ENCODE measurements at places on chromosomes 2 and 18.

DNA sequence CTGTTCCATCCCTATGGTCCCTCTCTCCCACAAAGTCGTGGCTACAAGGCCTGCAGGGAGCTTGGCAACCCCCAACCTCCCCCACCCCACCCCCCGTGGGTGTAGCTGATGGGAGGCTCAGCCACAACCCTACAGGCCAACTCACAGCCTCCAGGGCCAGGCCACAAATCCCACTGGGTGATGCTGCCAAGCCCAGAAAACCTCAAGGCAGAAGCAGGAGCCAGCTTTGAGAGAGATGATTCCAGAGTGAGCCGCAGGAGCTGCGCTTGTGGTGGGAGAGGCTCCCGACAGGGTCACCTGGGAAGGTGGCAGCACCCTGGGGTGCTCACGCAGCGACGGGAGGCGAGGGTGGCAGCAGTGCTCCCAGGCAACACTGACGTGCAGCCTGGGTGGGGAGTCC lies 44.8 kb downstream of the ADCY3 start:
- H3K27me3 ChIP-seq: no peaks in the 10 kb centered on the region
- no peak for DNase-seq
- H3K4me1 ChIP-seq: no peaks in the 10 kb centered on the region
- H3K4me3 ChIP-seq: no peak overlapping the region

DNA sequence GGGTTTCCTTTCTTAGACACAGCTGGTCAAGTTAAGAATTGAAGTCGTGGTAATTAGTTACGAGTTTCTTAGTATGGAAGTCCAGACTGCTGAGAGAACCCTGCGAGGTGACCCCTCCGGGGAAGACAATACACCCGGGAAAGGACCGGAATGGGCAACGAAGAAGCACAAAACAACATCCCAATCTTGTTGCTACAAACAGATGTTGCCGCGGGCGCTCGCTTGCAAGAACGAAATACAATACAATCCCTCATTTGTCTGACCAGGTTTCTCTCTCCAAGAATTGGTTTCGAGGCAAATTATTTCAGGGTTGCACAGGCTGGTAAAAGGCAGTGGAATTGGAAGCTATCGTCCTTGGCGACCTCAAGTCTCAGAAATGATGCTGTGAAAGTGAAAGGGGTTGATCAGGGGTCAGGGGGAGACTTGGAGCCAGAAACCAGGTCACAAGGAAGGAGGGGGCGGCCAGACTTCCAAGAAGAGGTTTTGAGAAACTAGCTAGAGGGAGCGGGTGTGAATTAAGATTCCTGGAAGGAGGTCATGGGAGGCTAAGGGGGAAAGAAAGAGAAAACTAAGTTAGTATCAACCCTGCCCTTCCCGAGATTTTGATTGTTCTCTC lies 401.9 kb downstream of the HRH4 start:
- no peak overlapping the region for H3K4me3 ChIP-seq
- no peaks in the 10 kb centered on the region for H3K27me3 ChIP-seq
- no peak overlapping the region for H3K27ac ChIP-seq
- DNase-seq: no peak
- no peaks in the 10 kb centered on the region for H3K4me1 ChIP-seq
- no peaks in the 10 kb centered on the region for H3K36me3 ChIP-seq

DNA sequence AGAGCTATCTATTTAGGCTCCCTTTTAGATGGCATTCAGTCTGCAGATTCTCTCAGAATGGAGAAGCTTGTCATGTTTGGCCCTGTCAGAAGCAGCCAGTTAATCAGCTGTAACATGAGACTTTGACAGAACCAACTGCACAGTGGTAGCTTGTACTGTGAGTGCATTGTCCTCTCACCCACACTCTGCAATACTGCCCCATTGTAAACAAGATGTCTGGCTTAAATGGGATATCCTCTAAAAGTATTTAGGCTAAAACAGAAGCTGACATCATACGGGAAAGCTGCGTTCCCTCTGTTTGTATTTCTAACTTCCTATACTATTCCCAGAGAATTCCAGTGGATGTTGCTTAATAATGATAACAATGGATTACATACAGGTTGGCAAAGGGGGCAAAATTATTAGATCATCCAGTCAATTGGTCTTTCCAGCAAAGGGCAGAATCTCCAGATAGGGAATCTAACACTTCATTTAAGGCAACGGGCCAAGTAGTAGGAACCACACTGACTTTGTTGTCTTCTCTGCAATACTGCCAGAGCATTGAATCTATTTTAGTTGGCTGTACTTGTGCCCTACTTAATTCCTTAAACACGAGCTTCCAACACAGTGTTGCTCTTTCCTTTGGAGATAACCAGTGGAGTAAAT lies 15.4 kb upstream of the STAT4 start:
- H3K27ac ChIP-seq: no peak overlapping the region
- no peaks in the 10 kb centered on the region for H3K4me1 ChIP-seq
- H3K4me3 ChIP-seq: no peak overlapping the region
- DNase-seq: no peak
- H3K36me3 ChIP-seq: no peaks in the 10 kb centered on the region

- no peaks in the 10 kb centered on the region for H3K4me1 ChIP-seq
- H3K36me3 ChIP-seq: no peaks in the 10 kb centered on the region
- no peak overlapping the region for H3K27ac ChIP-seq
- H3K4me3 ChIP-seq: no peak overlapping the region
- no peak for DNase-seq
These were observed 184.6 kb downstream of the ETAA1 start for GRCh38 chr2:67581751-67582150.

DNA sequence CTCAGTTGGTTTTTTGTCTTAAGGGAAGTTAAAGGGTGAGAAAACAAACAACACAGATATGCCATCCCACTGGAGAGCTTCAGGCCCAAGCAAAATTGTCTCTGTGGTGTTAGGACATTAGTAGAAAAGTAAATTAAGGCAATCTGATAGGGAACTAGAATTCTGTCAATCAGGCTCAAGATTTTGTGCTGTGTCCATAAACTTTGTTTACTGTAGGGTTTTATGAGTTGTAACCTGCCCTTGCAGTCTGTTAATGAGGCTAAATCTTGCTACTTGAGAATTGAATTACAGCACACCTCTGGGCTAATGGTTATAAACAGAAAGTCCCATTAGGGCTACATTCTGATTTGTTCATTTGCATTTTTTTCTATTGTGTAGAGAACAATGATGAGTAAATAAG lies 78.0 kb upstream of the OTX1 start:
- H3K27me3 ChIP-seq: no peaks in the 10 kb centered on the region
- H3K36me3 ChIP-seq: no peaks in the 10 kb centered on the region
- H3K4me3 ChIP-seq: no peak overlapping the region
- no peak for DNase-seq
- H3K27ac ChIP-seq: no peak overlapping the region

DNA sequence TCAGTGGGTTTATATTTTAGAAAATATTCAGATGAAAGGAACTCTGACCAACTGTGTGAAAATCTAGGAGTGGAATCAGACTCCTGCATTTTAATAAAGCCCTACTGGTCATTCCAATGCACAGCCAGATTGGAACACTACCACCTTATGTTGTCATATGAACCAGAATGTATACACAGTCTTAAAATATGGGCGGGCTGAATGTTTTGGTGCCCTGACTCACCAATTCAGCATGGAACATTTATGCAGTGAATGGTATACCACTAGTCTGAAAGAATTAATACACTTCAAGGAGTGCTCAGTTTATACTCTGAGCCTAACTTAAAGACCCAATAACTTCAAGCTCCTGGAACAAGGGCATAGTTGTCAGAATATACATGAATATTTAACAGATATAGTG lies 280.9 kb upstream of the TCF4 start:
- no peak overlapping the region for H3K27ac ChIP-seq
- no peak for DNase-seq
- H3K4me3 ChIP-seq: no peak overlapping the region
- no peaks in the 10 kb centered on the region for H3K4me1 ChIP-seq
- no peaks in the 10 kb centered on the region for H3K36me3 ChIP-seq
- H3K27me3 ChIP-seq: no peaks in the 10 kb centered on the region

DNA sequence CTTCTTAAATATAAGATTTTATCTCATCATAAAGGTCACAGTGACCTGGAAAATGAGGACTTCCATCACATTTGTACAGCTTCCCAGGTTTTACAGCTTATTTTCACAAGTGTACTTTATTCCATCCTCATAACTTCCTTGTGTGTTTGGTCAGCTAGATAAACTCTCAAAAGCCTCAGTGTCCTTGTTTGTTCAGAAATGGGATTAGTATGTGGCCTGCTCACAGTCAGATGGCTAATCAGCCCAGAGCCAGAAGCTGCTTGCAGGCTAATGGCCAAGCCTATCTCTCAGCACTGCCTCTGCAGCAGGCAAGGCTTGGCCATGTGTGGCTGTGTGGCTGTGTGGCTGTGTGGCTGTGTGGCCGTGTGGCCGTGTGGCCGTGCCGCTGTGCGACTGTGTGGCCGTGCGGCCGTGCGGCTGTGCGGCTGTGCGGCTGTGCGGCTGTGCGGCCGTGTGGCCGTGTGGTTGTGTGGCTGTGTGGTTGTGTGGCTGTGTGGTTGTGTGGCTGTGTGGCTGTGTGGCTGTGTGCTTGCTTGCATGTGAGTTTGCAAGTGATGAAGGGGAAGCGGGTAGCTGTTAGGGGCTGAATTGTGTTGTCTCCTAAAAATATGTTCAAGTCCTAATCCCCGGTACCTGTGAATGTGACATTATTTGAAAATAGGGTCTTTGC lies 233.0 kb upstream of the TNP1 start:
- H3K4me1 ChIP-seq: peaks cover 8% of the 10 kb centered on the region
- DNase-seq: no peak
- H3K4me3 ChIP-seq: no peak overlapping the region
- H3K27ac ChIP-seq: no peak overlapping the region
- no peaks in the 10 kb centered on the region for H3K36me3 ChIP-seq
- no peaks in the 10 kb centered on the region for H3K27me3 ChIP-seq

DNA sequence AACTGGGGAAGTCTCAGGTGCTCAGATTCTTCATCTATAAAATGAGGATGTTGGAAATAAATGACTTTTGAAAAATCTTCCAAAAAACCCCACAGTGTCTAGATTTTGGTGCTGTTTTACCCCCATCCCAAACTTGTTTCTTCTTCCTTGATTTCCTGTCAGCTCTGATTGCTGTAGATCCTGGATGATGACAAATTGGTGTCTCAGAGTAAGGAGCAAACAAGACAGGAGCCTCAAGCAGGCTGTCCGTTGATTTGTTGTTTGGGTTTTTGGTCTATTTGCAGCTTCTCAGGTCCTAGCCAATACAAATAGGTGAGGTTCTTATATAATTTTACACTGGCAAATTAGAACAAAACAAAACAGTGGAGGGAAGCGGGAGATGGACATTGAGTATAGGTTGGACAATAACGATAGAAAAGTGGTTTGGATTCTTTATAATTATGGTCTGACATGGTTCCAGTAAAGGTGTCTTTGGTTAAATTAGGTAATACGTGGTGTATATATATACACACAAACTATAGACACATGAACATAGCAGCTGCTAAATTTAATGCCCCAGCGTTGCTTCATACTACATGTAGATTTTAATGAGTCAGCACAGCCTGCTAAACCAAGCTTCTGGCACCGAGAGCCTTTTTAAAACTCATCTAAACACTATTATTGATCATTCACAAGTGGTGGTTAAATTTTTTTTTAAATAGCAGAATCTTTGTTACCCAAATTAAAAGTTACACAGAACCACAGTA lies 142.5 kb downstream of the FMNL2 start:
- no peaks in the 10 kb centered on the region for H3K4me1 ChIP-seq
- no peak overlapping the region for H3K4me3 ChIP-seq
- no peak for DNase-seq

- H3K36me3 ChIP-seq: no peaks in the 10 kb centered on the region
- no peak for DNase-seq
- H3K27ac ChIP-seq: no peak overlapping the region
- H3K4me1 ChIP-seq: peaks cover 26% of the 10 kb centered on the region
These were observed 13.1 kb upstream of the MLPH start for GRCh38 chr2:237473878-237474441.

- no peak overlapping the region for H3K4me3 ChIP-seq
- DNase-seq: no peak
- no peaks in the 10 kb centered on the region for H3K36me3 ChIP-seq
- H3K27ac ChIP-seq: no peak overlapping the region
These were observed 28.9 kb downstream of the TCF23 start for GRCh38 chr2:27177441-27178351.

DNA sequence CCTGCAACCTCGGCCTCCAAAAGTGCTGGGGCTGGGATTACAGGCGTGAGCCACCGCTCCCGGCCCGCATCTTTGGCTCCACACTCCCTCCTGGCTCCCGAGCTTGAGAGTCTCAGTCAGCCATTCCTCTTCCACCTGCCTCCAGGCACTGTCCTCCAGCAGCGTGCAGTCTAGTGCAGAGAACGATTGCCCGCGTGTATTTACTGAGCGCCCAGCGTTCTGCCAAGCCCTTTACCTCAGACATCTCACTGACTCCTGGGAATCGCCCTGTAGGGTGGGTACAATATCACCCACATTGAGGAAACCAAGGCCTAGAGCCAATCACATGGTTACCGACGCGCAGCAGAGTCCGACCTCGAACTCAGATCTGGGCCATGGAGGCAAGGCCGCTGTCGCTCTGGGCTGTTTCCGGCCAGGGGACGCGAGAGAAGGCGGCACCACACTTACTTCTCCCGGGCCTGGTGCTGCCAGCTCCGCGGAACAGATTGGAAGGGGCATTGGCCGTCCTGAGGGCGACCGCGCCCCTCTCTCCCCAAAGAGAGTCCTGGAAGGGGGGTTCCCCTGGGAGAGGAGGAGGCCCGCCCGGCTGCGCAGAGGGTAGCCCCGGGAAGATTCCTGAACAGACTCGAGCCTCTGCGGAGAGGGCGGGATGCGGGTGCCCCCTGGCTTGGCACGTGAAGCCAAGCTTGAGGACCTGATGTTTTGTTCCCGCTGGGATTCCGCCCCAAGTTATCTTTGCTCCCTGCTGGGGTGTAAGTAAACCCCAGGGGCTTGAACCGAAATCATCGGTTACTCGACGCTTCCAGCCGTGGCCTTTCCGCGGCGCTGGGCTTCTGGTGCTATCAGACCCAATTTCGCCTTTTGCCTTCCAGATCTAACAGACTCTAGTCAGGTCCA lies 5.2 kb upstream of the DLX2 start:
- DNase-seq: no peak
- no peaks in the 10 kb centered on the region for H3K36me3 ChIP-seq
- peak overlapping the region; percentile 25 for H3K4me3 ChIP-seq
- no peak overlapping the region for H3K27ac ChIP-seq
